Left renal cortex interstitium (tissue), 4 donors: ENCODE measurements at places on chromosomes 5 and 9. TPM values are rescaled to one million over a fixed set of nuclear protein-coding genes. Genes with fewer than 3 reads are reported as not detected.

The GLDC gene
- polyA plus RNA-seq: 20.8 TPM

The CER1 gene
- polyA plus RNA-seq: 2.3 TPM

The EXD3 gene
- polyA plus RNA-seq: 8.1 TPM

DNA sequence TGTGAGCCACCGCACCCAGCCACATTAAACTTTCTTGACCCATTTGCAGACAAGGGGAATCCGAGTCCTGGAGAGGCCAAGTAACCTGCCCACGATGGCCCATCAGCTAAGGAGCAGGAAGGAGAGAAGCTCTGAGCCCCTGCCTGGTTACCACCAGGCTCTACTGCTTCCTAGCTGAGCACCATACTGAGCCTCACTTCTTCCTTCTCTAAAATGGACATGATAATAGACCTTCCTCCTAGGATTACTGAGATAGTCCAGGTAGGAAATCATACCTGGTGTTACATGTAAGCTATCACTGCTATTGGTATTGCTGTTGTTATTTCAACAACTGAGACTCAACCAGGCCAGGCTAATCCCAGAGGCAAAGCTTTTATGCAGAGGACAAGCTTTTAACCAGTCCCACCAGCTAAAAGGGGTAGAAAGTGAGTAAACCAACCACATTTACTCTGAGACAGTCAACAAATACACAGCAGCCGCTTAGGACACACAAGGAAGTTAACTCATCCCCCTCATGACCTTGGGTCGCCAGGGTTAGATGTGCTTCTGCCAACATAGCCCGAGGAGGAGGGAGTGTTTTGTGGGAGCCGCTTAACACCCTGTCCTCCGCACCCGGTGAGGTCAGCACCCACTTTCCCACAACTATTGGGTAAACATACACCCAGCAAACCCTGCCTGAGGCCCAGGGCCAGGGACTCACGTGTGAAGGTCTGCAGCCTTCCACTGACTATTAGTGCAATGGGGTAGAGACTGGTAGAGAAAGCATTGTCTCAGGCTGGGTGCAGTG lies 20.6 kb upstream of the PTGES start:
- no peak for DNase-seq

GRCh38 chr9:4826417-4827166 lies 33.8 kb downstream of the RCL1 start:
- DNase-seq: no peak

- DNase-seq: no peak
Measured at GRCh38 chr9:7178729-7179128, 421.0 kb downstream of the KDM4C start.

- no peak for DNase-seq
Measured at GRCh38 chr5:171166766-171167165, 142.3 kb upstream of the TLX3 start.

DNA sequence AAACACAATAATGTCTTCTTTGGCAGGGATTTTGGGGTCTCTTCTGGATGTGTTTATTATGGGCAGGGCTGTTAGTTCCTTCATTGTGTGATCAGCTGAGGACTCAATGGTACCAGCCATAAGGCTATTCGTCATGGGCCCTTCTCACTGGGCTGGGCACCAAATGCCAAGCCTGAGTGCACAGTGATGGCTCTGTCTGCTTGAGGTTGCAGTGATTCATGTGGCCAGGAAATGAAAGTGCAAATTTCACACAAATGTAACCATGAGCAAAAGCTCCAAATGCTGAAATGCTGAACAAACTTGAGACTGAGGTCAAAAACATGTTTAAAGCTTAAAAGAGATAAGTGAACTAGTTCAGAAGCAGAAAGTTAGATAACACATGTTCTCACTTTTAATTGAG lies 191.0 kb downstream of the TARS1 start:
- no peak for DNase-seq

DNA sequence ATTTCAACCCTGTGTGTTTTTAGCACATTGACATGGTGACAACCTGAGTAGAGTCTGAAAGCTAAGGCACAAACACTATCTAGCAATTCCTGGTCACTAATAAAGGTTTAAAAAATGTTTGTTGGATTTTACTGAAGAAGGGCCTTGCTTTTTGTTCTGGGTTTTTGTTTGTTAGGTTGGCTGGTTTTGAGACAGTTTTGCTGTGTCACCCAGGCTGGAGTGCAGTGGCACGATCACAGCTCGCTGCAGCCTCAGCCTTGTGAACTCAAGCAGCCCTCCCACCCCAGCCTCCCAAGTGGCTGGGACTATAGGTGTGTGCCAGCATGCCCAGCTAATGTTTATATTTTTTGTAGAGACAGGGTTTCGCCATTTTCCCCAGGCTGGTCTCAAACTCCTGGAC lies 39.0 kb downstream of the PRKACG start:
- no peak for DNase-seq

- DNase-seq: no peak
Measured at GRCh38 chr5:58043032-58043945, 416.6 kb downstream of the PLK2 start.

GRCh38 chr5:107633171-107633901 lies 37.4 kb downstream of the EFNA5 start:
- DNase-seq: no peak

DNA sequence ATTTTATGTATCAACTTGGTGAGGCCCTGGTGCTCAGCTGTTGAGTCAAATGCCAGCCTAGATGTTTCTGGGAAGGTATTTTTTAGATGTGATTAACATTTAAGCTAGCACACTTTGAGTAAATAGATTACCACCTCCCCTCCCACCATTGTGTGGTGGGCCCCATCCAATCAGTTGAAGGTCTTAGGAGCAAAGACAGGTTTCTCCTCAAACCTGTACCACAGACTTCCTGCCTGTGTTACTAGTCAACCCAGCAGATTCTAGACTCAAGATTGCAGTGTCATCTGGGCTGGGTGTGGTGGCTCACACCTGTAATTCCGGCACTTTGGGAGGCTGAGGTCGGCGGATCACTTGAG lies 33.8 kb downstream of the MRPL36 start:
- no peak for DNase-seq

DNA sequence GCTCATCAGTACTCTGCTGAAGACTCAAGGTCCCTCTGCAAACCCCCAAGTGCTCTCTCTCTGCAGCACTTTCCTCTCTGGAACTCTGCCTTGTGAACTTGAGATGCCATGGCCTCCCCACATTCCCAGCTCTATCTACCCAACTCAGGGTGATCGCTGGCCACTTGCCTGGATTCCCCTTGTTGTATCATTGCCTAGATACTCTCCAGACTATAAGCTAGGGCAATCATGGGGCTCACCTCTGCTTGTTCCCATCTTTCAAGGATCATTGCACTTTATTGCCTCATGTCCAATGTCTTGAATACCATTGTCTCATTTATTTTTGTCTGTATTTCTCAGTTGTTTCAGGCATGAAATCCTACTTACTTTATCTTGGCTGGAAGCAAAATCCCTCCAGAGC lies 144.1 kb downstream of the PLPPR1 start:
- no peak for DNase-seq

DNA sequence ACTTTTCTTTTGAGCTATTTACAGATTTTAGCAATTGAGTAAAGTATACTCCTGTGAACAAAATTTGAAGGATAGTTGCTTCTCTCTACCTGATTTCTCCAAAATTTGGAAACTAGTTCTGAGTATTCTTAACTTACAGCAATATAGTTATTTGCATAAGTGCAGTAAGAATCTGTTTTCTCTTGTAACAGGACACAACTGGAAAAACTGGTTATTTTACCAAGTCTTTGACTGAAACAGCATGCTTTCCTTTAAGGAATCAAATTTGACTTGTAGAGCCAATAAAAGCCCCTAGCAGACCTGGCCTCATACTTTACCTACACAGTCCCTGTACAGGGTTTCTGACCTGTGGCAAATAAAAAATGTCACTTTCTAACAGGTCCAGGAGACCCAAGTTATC lies 301.9 kb upstream of the POU5F2 start:
- no peak for DNase-seq

DNA sequence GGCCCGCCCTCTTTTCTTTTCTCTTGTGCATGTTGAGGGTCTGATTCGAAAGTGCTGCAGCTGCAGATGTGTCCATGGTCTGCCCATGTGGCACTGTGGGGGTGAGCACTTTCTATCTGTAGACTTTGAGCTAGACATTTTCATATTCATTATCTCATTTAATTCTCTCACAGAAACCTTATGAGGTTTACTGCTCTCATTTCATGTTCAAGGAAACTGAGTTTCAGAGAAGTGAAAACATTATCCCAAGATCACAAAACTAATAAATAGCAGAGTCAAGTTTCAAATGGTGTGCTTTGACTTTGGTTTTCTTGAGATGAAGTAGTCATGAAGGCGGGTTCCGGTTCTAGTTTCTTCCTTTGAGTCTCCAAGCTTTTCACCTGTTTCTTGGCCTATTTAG lies 536.5 kb upstream of the ZNF462 start:
- no peak for DNase-seq

DNA sequence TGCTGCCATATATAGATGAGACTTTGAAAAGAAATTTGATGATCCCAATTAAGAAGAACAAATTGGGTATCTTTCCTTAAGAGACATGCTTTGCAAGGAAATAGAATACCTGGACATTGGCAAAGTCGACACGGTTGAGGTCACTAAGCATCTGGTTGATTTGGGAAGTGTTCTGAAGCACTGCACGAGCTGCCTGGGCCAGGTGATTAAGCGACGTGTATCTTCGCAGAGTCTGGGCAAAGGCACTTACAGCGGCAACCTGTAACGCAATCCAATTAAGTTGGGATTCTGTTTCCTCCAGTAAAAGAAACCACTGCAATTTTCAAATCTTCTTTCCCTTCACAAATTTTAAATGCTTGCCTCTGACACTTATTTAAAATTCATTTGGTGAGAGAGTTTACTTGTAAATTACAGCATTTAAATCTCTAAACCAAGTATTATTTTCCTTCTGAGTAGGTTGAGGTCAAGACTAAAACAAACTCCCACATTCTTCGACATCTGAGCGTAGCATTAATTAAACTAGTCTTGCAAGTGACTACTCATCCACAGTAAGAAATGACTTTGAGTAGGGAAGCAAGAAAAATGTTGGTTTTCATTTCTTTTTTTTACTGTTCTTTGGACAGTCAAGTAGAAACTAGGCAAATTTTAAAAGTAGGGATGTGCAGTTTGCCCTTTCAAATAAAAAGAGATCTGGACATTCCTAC lies 262.8 kb downstream of the RFX3 start:
- no peak for DNase-seq

- DNase-seq: no peak
Measured at GRCh38 chr9:137020771-137021567, 7.1 kb downstream of the ABCA2 start.

DNA sequence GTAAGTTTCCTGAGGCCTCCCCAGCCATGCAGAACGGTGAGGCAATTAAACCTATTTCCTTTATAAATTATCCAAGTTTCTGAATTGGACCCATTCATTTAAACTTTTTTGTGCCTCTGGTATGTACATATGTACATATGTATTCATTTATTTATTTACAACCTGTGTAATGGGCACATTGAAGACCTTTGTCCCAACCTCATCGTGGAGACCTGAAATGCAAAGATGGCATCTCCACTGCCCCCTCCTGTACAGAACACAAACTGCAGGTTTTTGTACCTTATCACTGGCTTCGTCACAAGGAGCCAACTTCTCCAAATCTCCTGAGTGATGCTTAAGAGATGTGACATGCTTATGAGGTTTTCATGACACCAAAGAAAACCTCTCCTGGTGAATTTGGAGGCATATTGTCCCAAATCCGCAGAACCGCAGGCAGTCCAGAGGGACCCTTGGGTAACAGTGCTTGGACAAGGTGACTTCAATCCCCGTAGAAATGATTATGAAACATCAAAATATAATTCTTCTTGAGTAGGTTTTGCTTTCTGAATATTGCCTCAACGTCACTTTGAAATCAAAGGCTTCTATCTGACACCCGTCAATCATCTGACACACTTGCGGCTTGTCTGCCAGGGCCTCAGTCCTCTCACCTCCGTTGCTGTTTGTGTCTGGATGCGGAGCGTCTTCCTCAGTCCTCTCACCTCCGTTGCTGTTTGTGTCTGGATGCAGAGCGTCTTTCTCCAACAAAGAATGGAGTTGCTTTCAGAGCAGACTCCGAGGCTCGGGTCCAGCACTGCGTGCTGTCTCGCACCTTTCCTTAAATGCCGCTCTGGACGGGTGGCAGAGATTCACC lies 135.0 kb upstream of the IRX4 start:
- DNase-seq: no peak

DNA sequence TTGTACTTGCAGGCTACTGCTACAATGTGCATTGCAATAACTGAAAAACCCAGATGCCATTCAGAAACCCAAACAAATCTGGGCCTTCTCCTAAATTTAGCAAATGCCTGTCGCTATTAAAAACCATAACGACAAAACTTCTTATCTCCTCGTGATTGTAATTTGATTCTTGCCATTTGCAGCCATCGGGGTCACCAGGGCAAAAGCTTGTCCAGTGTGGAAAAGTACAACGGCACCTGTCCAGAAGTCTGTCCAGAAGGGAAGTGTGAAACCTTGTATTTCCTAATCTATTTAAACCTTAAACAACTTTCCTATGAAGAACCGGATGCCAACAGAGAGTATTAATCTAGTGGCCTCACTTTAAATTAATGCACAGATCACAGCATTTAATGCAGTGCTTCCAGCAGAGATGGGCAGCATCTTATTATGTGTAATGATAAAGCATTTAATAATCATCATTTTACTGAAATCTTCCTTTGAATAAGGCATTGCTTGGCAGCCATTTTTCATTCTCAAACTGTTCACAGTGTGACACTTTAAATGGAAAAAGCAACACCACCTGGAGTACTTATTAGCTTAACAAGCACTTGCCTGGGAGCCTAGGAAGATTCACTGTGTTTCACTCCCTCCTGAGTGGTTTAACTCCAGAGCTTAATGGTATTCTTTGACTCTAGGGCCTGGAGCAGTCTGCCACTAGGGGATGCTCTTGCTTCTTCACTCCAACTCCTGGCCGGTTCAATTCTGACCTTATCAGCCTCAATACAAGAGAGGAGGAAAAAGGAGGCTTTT lies 4.9 kb upstream of the C7 start:
- DNase-seq: peak; percentile 42

DNA sequence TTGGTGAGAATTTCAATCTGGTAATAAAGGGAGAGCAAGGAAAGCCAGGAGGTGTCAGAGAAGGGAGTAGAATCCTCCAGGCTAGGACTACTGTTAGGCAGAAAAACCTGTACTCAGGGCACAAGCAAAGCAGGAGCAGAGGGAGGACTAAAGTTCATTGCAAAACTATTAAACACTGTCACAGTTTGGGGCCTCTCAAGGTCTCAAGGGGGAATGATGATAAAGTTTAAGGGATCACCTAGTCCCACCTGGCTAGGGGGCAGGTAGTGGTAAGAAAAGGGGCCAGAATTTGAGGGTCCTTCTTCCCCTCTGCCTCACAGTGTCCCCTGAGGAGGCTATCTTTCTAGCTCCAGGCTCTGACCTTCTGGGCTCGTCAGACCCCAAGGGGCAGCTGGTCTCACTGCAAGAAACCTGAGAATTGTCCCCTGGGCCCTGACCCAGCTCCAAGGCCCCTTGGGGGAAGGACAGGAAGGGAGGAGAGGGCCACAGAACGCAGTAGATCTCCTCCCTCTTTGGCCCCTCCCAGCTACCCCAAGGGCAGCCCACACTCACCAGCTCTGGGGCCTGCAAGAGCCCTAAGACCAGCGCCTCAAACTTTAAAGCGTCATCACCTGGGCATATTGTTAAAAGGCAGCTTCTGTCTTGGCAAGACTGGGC lies 974 bp downstream of the CCDC69 start:
- DNase-seq: no peak
